ENCODE measurements at places on chromosomes 11 and 22.

- no peak for DNase-seq
Observed at GRCh38 chr11:116467823-116468222, 305.0 kb downstream of the BUD13 start.

GRCh38 chr11:8531982-8532381 is 62.0 kb downstream of the STK33 start:
- no peak for DNase-seq

DNA sequence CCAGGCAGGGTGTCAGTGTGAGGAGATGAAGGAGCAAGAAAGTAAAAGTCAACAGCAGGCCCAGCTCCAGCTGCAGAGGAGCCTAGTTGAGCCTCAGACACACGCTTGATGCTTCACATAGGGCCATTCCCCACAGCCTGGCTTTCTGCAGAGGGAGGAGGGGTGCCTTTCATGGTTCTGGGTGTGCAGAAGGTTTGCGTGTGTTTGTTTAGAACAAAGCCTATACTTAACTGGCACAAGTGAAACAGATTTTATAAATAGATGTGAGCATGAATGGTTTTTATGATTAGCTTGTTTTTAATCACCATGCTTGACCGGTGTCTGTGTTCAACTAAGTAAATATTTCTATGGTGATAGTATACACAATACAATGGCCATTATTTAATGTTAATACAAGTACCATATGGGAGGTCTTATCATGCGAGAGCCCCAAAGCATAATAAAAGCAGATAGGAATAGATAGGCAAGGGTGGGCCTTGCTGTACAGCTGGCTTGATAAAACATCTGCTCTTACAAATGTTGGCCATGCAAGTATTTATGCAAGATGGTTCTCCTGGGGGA is 290.2 kb downstream of the ETS1 start:
- DNase-seq: no peak

DNA sequence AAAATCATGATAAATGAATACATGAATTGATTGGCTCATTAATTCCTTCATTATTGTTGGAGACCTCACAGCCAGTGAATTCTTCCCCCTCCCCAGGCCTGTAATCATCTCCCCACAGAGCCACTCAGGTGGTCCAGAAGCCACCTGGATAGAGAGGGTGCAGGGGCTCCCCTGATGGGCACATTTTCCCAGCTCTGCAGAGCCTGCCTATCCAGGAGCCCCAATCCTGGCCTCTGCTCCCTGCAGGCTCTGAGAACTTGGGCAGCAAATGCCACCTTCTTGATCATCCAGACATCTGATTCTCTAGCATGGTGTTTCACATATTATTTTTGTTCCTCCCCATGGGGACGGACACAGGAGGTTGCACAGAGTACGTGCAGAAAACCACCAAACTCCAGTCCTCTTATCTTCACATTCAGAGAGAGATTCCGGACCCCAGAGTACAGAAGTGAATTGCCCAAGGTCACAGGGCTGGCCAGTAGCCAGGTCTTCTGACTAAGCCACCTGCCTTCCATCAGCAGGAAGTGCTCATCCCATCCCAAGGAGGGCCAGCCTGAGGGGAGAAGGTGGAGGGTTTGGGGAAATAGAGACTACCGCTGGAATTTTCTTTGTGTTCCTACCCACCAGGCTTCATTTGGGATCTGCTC is 348.0 kb downstream of the BUD13 start:
- no peak for DNase-seq

DNA sequence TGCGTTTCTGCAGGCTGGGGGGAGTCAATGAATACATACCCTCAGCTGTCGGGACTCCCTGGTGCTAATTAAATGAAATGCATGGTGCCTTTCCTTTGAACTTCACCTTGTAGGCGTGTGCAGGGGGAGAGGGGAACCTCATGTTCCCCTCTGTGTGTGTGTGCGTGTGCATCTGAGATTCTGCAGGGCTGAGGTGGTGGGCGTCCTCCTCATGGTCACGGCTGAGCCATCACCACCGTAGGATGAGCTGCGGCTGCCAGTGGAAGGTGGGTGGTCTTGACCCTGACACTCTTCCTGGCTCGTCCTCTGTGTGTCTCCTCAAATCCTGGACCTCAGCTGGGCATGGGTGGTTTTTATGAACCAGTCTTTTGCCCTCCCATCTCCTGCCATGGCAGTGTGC is 53.0 kb upstream of the TTLL12 start:
- DNase-seq: no peak

DNA sequence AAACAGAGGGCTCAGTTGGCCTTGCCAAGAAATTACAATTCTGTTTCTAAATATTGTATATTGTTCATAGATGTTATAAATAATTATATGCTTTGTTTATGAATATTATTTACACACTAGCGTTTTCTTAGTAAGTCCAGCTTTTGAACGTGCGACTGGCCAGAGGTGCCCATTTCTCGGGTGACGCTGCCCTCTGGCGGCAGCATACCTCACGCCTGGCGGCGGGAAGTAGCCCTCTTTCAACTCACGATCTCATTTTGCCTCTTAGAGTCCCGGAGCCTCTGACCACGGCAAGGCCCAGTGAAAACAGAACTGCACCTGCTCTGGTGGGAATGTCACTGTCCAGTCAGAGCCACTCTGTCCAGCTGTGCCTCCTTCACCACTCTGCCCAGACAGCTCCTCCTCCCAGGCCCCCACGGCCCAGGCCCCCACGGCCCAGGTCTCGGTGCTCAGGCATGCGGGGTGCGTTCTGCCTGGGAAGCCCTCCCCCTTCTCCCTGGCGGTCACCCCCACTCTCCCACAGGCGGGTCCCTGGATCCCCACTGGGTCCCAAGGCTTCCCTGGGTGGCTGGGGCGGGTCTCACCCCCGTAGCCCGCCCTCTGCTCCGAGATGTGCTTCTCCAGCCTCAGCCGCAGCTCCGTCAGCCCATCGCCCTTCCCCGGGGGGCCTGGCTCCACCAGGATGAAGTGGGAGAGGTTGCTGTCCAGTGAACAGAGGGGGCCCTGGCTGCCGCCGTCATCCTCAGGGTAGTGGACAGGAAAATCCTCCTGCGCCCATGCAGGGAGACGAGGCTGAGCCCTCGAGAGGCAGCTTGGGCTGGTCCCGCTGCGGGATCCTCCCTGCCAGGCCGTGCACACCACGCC is 19.3 kb downstream of the TSSC4 start:
- DNase-seq: no peak

- no peak for DNase-seq
Observed at GRCh38 chr11:121059605-121060004, 35.7 kb downstream of the TBCEL start.

GRCh38 chr11:126163074-126163700 is 48.3 kb downstream of the RPUSD4 start:
- DNase-seq: peak; percentile 59

All from retinal pigment epithelial cell (primary cell).